Natural killer cell treated with Interleukin-12 subunit alpha and Interleukin-12 subunit beta and Interleukin-15 and Interleukin-18, amount 100 ng/mL, for 72 hours (primary cell): ENCODE measurements at places on chromosomes 12 and 14.

DNA sequence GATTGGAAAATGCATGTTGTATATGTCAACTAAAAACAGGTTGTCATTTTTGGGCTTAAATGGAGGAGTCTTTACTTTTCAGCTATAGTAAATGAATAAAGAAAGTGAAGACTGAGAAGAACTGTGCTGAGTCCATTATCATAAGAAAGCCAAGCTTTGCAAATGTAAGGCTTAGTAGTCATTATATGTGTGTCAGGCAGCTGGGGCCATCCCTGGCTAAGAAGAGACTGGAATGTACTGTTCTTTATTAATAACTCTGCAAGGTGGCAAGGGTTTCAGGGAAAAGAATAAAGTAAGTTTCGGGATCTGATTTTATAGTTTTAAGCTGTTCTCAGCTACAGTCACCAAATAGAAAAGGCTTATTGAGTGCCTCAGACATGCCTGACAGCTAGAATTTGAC is 48.7 kb downstream of the SRGAP1 start:
- H3K36me3 ChIP-seq: no peaks in the 10 kb centered on the region
- peaks cover 6% of the 10 kb centered on the region for H3K27me3 ChIP-seq
- H3K27ac ChIP-seq: no peak overlapping the region
- H3K4me3 ChIP-seq: no peak overlapping the region
- H3K4me1 ChIP-seq: no peaks in the 10 kb centered on the region
- no peak for DNase-seq

DNA sequence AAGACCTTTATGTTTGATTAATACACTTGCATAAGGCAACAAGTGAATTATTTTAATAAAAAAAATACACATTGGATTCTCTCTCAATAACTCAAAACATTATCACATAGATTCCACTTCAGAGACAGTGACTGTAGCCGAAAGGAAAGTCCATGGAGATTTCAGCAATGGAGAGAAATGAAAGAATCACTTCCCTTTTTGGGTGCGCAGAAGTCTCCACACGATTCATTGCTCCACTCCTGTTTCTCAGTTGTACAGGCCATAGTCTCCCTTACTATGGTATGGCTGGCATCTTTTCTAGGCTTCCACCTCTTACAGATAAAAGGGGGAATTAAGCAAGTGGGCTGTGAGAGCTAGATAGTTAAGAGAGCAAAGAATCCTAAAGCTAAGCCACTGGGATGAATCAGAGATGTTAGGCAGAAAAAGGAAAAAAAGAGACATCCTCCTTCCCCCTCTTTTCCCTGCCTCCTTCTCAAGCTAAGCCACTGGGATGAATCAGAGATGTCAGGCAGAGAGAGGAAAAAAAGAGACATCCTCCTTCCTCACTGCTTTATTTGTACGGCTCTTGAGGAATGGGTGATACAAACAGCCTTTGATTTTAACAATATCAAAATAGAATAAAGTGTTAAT is 16.3 kb downstream of the ST8SIA1 start:
- H3K36me3 ChIP-seq: no peaks in the 10 kb centered on the region
- no peak for DNase-seq
- H3K4me1 ChIP-seq: no peaks in the 10 kb centered on the region
- H3K27ac ChIP-seq: no peak overlapping the region
- H3K27me3 ChIP-seq: peaks cover 39% of the 10 kb centered on the region
- no peak overlapping the region for H3K4me3 ChIP-seq

- peaks cover 12% of the 10 kb centered on the region for H3K27me3 ChIP-seq
- peaks cover 18% of the 10 kb centered on the region for H3K4me1 ChIP-seq
- no peak for DNase-seq
- no peak overlapping the region for H3K4me3 ChIP-seq
- H3K36me3 ChIP-seq: no peaks in the 10 kb centered on the region
These were observed 80.6 kb upstream of the GTF2A1 start for GRCh38 chr14:81301371-81301770.

DNA sequence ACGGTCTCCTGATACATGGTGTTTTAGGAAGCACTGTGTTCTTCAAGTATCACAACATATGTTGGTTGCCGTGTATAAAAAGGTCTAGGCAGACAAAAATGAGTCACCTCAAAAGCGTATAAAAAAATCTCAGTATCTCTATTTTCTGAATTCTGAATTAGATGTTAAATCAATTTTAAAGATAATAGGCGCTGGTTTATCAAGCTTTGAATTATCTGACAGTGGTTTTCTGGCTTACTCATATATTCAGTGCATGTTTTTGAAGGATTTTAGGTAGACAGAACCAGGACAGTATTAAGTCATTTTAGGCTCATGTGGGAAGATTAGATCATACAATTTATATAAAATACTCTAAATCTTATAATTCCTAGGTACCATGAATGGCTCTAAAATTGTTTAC is 110.8 kb downstream of the TMTC2 start:
- no peak overlapping the region for H3K4me3 ChIP-seq
- DNase-seq: no peak
- no peak overlapping the region for H3K27ac ChIP-seq
- no peaks in the 10 kb centered on the region for H3K4me1 ChIP-seq
- no peaks in the 10 kb centered on the region for H3K36me3 ChIP-seq
